ENCODE measurements at places on chromosomes 12 and 14.

- DNase-seq, result no peak
Measured at GRCh38 chr14:53409969-53410368, 256.8 kb upstream of the DDHD1 start.

- DNase-seq, result no peak
Measured at GRCh38 chr14:69629225-69630127, 18.1 kb downstream of the SUSD6 start.

DNA sequence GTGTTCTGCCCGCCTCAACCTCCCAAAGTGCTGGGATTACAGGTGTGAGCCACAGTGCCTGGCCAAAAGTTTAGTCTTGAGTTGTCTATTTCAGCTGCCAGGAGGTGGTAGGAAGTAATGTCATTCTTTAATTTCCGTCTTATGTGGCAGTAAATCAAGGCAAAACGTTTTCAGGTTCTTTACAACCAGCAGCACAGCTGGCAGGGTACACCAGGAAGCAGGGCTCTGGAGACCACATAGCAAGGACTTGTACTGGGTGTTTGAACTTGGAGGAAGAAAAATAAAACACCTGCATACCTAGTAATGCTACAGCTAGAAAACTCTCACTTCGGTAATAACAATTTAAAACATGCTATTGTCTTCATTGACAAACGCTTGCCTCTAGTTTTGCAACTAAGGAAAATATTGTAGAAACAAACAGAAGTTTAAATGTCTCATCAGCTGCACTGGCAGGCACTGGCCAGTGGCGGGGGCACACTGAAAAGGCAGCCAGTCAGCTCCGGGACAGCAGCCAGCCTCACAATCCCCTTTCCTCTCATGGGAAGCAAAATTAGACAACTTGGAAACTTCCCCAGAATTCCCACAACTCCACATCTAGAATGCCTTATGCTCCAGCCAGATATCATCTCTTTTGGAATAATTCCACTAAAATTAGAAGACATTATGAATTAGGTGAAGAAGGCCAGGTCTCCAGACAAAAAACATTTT, 72.2 kb downstream of the CLIP1 start:
- DNase-seq, result no peak

GRCh38 chr12:123076604-123077297, 74.1 kb downstream of the PITPNM2 start:
- no peak for DNase-seq

- DNase-seq, result no peak
Measured at GRCh38 chr14:53925201-53925766, 31.3 kb downstream of the BMP4 start.
